Activated CD4-positive, alpha-beta T cell treated with anti-CD3 and anti-CD28 coated beads for 36 hours (primary cell): ENCODE measurements at places on chromosomes 7 and 10. TPM values are rescaled to one million over a fixed set of nuclear protein-coding genes. Genes with fewer than 3 reads are reported as not detected.

- DNase-seq = no peak
These were observed 268.0 kb upstream of the KAT6B start for GRCh38 chr10:74558403-74558802.

DNA sequence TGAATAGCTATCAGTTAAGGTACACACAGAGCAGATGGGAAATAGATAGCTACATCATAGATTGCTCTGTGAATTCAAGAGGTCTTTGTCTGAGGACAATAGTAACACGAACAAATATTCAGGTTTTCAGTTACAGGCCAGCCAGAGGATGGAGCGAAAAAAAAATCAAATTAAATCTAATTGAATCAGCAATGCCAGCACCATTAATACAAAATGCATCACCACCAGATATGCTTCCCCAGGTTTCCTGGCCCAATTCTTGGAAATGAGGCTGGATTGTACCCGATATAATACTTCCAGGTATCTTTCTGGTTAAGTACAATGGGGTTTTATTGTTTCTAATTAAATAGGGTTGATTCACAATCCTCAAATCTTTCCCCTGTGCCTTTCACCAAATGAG, 975.8 kb upstream of the AUTS2 start:
- no peak for DNase-seq

DNA sequence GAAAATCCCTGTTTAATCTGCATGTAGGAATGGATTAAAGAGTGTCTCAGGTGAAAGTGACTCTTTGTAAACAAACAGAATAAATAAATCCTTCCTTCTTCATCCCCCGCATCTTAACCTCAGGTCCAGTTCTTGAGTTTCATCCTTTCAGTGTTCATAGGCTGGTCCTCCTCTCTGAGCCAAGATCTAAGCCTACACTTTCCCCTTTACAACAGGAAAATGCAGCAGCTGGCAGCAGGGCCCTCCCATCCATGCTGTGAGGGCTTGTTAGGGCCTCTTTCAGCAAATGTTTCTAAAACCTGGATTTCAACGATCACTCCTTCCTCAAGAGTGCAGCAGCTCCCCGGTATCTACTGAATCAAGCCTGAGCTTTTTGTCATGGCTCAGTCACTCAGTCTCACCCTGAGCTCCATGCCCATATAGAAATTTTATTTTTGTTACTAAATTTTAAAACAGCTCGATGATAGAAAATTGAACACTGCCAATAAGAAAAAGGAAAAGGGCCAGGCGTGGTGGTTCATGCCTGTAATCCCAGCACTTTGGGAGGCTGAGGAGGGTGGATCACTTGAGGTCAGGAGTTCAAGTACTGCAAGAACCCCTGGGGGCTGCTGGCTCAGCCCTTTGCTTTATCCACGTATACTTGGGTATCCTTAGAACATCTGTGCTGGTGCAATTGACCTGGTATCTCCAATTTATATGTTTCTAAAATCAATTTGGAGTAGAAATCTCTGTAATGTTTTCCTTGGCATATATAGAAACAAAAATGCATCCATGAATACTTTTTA, 15.6 kb downstream of the BLNK start:
- DNase-seq = no peak

- DNase-seq = no peak
These were observed 145.0 kb downstream of the RNF216 start for GRCh38 chr7:5636446-5636835.

DNA sequence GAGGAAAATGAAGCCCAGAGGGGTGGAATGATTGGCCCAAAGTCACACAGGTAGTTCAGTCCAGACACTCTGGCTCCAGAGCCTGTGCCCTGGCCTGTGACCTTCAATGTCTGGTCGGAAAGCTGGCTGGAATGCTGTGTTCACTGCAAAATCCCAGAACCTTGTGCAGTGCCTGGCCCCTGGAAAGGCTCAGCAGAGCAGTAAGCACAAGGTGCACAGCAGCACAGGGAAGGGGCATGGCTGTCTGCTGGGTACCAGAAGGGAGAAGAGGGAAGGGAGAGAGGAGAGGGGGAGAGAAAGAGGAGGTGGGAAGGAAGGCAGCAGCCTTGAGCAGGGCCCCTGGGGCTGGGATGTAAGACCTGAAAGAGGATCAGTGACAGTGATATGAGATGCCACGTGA, 28.4 kb upstream of the C10orf71 start:
- no peak for DNase-seq

DNA sequence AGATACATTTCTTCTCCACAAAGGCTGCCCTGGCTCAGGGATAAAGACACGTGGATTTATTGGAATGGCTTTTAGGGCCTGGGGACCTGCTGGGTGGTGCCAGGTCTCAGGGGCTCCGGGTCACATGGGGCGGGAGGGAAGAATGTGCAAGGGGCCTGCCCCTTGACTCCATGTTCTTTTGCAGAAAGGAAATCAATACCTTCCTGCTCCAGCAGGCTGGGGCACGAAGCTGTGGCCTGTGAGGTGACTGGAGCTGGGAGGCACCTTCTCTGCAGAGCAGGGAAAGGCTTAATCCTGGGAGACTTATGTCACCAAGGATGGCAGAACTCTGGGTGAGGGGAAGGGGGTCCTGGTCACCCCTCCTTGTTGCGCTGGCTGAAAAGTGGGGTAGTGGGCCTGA, 42.3 kb upstream of the GNA12 start:
- no peak for DNase-seq

GRCh38 chr7:116952635-116953371, 498 bp upstream of the ST7 start:
- DNase-seq = no peak

- DNase-seq = no peak
These were observed 70.2 kb downstream of the RBM33 start for GRCh38 chr7:155714702-155715101.

GRCh38 chr10:70034232-70034631, 18.4 kb upstream of the MACROH2A2 start:
- DNase-seq = no peak

DNA sequence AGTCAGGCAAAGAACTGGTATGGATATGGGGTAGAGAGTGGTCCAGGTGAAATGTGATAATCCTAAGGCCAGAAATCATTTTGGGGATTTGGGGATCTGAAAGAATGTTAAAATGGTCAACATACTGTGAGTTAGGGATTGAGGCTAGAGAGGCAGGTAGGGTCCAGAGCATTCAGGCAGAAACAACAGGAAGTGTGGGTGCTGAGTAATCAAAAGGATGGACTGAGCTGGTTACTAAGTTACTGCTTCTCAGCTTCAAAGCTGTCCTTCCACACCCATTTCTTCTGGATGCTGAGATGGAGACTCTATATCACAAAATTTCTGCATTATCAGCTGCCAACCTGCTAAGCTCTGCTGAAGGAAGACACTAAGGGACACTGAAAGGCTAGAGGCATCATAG, 30.6 kb upstream of the PRKCQ start:
- DNase-seq = no peak

GRCh38 chr10:17771017-17771416, 19.0 kb downstream of the TMEM236 start:
- no peak for DNase-seq

GRCh38 chr7:74351836-74352235, 62.6 kb downstream of the CLIP2 start:
- DNase-seq = no peak

NAT16 gene
- not detected for total RNA-seq

CPN1 gene
- total RNA-seq = not detected

PDZD8 gene
- 12.5 TPM for total RNA-seq

TRIL gene
- not detected for total RNA-seq
